ENCODE measurements at places on chromosomes 16 and 17.

DNA sequence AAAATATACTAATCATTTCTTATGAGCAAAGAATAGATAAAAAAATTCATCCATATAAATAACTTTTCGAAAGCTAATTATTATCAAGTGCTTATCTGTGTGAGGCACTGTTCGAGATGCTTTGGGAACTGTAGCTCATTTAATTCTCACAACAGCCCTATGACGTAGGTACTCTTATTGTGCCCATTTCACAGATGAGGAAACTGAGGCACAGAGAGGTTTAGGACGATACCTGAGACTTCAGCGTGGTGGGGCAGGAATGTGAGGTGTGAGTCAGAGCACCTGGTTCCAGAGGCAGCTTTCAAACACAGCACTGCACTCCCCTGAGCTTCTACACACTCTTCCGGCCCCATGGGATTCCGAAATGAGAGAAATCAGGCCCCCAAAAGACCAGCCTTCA, 185.8 kb upstream of the HSBP1 start:
- no peak for DNase-seq

- DNase-seq, result no peak
Measured at GRCh38 chr16:51707666-51708065, 556.6 kb upstream of the SALL1 start.

- no peak for DNase-seq
Measured at GRCh38 chr17:55023626-55024025, 55.1 kb downstream of the STXBP4 start.

GRCh38 chr17:81511804-81512561, 616 bp downstream of the ACTG1 start:
- DNase-seq, result no peak

- no peak for DNase-seq
Measured at GRCh38 chr17:58253082-58253481, 14.7 kb downstream of the LPO start.

DNA sequence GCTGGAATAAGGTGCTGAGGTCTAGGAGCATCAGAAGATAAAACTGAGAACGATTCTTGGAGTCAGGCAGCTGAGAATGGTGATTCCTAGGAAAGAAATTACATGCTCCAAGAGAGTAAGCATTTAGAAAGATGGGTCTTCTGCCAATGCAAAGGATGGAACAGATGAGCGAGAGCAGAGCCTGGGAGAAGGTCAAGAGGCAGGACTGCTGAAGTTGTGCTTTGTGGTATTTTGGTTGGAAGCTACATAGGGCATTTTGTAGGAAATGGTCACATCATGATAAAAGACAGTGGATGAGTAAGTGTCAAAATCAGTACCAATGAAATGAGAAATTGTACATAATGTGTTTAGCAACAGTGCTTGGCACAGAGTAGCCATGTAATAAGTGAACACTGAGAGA, 1.4 kb upstream of the CRYM start:
- no peak for DNase-seq

- DNase-seq, result no peak
Measured at GRCh38 chr16:28491230-28491969, 474 bp downstream of the CLN3 start.

- no peak for DNase-seq
Measured at GRCh38 chr17:82921426-82921825, 81.6 kb upstream of the ZNF750 start.

DNA sequence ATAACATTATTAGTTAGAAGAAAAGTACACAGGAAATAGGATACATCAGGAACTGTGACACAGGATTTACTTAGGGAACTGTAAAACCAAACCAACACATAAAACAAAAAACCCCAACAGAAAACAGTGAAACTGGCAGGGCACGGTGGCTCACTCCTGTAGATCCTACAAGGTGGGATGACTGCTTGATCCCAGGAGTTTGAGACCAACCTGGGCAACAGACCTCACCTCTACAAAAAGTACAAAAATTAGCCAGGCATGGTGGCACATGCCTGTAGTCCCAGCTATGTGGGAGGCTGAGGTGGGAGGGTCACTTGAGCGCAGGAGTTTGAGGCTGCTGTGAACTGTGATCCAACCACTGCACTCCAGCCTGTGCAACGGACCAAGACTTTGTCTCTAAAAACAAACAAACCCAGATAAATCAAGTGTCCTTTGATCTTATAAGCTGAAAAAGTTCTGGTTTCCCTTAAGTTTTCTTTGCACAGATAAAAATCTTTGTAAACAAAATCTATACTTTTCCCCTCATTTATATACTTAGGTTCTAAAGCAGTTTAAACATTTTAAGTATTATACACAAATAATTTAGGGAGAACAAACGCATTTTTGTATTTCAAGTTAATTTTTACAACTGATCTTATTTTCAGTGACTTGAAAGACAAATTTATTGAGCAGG, 111.5 kb upstream of the TOB1 start:
- DNase-seq, result no peak

DNA sequence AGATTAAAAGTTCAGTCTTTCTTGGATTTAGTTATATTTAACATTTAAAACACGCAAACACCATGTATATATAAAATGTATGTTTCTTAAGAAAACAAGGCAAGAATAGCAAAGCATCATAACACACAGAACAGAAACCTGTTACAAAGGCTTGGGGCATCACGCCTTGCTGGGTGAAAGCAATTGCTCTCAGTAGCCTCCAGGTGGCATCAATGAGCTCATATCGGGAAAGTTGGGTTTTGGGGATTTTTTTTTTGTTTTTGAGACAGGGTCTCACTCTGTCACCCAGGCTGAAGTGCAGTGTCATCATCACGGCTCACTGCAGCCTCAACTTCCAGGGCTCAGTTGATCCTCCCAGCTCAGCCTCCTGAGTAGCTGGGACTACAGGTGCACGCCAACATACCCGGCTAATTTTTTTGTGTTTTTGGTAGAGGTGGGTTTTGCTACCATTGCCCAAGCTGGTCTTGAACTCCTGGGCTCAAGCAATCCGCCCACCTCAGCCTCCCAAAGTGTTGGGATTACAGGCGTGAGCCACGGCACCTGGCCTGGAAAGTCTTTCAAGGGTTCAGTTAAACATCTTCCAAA, 56.9 kb downstream of the CYB5D2 start:
- peak; percentile 76 for DNase-seq

- no peak for DNase-seq
Measured at GRCh38 chr17:8828517-8828875, 29.3 kb upstream of the MFSD6L start.

DNA sequence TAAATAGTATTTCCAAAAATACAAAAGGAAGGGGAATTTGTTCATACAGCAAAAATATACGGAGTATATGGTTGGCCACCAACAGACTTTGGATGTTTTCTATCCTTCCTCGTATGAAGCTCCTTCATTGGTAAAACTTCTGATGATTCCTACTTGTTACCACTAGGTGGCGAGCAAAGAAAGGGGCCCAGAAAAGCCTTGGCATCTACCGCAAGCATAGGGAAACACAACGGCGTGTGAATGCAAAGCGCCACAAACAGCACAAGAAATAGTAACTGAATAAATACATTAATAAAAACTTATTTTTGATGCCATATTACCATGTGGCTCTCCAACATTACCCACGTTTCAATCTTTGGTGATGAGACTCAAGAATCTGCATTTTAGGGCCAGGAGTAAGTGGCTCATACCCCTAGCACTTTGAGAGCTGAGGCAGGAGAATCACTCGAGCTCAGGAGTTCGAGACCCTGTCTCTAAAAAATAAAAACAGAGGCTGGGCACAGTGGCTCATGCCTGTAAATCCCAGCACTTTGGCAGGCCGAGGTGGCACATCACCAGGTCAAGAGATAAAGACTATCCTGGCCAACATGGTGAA, 34.5 kb downstream of the YWHAE start:
- peak; percentile 74 for DNase-seq

DNA sequence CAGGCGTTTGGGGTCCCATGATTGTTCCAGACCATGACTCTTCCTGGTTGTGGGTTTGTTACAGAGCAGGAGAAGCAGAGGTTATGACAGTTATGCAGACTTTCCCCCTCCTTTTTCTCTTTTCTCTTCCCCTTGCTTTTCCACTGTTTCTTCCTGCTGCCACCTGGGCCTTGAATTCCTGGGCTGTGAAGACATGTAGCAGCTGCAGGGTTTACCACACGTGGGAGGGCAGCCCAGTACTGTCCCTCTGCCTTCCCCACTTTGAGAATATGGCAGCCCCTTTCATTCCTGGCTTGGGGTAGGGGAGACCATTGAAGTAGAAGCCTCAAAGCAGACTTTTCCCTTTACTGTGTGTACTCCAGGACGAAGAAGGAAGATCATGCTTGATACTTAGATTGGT, 7.9 kb upstream of the TACO1 start:
- DNase-seq, result no peak

- DNase-seq, result no peak
Measured at GRCh38 chr16:4488499-4488967, 12.3 kb downstream of the HMOX2 start.

DNA sequence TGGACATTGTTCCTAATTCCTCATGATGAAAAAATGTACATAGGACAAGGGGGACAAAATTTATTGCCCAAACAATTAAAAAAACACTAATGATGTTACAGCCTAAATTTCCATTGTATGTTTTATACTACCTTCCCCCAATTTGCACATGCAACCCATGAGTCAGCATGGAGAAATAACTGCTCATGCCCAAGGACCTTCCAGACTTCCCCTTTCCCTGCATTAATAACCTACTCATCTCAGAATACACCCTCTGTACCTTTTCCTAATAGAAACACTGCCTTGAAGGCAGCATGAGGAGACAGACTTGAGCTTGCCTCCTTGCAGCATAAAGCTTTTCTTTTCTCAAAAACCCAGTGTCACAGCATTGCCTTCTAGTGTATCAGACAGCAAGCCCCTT, 2402.8 kb downstream of the TP53TG3F start:
- no peak for DNase-seq

DNA sequence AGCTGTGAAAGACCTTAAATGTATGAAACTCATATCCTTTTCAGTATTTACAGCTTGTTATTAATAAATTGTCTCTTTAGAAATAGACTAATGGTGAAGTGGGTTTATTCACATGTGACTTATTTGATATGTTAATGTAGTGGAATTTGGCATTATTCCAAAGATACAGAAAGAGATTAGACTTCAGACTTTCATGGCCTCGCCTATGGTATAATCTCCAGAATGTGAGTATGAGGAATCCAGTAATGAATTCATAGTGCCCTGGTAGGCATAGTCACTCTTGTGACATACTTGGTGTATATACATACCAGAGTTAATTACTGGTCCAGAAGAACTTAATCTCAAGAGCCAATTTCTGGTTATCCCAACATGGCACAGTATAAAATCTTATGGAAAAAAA, 72.7 kb downstream of the OMG start:
- DNase-seq, result no peak

DNA sequence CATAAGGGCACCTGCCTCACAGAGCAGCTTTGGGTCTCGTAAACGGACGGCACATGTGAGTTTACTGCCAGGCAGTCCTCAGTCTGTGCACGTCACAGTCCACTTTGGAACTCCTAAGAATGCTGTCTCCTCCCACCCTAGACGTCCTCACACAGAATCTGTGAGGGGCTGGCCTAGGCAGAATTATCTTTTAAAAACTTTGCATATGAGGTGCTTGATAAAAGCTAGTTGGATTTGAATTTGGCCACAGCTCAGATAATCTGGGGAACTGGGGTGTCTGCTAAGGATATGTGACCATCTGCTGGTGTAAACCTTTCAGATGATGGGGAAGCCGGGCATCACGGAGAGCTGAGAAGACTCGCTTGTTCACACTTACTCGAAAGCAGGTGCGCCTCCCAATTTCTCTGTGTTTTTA, 64.4 kb downstream of the METRNL start:
- DNase-seq, result no peak

DNA sequence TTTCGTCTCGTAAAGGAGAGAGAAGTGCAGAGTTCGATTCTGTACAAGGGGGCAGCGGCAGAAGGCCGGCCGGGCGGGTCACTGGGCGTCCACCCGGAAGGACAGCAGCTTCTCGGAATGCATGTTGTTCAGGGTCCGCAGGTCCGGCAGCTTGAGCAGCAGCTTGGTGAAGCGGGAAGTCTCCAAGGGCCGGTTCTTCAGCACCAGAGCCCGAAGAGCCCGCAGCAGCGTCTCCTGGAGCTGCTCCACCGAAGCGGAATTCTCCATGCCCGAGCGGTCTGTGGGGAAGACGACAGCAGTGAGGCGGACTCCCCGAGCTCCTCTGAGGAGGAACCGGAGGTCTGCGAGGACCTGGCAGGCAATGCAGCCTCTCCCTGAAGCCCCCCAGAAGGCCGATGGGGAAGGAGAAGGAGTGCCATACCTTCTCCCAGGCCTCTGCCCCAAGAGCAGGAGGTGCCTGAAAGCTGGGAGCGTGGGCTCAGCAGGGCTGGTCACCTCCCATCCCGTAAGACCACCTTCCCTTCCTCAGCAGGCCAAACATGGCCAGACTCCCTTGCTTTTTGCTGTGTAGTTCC, 7.3 kb downstream of the NR1D1 start:
- no peak for DNase-seq

DNA sequence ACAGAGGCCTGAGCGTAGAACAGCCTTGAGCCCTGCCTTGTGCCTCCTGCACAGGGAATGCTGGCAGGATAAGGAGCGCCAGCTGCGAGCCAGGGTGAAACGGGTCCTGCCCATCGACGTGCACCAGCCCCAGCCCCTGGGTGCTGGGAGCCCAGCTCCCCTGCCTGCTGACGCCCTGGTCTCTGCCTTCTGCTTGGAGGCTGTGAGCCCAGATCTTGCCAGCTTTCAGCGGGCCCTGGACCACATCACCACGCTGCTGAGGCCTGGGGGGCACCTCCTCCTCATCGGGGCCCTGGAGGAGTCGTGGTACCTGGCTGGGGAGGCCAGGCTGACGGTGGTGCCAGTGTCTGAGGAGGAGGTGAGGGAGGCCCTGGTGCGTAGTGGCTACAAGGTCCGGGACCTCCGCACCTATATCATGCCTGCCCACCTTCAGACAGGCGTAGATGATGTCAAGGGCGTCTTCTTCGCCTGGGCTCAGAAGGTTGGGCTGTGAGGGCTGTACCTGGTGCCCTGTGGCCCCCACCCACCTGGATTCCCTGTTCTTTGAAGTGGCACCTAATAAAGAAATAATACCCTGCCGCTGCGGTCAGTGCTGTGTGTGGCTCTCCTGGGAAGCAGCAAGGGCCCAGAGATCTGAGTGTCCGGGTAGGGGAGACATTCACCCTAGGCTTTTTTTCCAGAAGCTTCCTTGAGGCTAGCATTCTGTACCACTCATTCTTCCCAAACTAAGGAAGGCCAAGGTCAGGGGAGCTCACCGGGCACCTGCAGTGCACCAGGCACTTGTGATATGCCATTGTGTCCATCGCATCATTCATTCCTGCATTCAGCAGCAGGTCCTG, 1.9 kb downstream of the PNMT start:
- DNase-seq, result no peak

GRCh38 chr16:75039941-75040340, 41.1 kb downstream of the ZNRF1 start:
- no peak for DNase-seq
